Activated naive CD4-positive, alpha-beta T cell (primary cell): ENCODE measurements at places on chromosomes 11 and 22.

DNA sequence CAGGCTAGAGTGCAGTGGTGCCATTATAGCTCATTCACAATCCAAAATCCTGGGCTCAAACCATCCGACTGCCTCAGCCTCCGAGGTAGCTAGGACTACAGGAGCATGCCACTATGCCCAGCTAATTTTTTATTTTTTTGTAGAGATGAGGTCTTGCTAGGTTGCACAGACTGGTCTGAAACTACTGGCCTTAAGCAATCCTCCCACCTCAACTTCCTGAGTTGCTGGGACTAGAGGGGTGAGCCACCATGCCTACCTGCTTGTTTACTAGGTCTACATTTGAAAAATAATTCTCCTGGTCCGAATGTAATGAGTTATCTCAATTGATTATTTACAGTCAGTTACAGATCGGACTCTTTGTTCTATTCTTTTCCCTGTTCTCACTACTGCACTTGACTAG, 22.0 kb downstream of the TAF1D start:
- DNase-seq = no peak

DNA sequence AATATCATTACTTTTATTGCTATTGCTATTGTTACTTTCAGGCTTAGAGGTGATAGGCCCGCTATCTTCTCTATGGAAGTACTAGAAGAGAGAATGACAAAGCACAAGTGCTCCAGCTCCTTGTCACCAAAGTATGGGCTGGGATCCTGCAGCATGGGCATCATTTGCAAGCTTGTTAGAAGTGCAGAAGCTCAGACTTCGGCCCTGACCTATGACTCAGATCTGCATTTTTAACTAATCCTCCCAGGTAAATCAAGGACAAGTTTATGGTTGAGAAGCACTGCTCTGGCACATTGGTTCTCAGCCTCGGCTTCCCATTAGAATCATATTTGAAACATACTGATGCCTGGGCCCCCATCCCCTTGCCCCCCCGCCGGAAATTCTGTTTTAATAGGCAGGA, 8.6 kb upstream of the ENDOD1 start:
- DNase-seq = no peak

- no peak for DNase-seq
Measured at GRCh38 chr11:93622043-93622442, 39.4 kb upstream of the CEP295 start.

DNA sequence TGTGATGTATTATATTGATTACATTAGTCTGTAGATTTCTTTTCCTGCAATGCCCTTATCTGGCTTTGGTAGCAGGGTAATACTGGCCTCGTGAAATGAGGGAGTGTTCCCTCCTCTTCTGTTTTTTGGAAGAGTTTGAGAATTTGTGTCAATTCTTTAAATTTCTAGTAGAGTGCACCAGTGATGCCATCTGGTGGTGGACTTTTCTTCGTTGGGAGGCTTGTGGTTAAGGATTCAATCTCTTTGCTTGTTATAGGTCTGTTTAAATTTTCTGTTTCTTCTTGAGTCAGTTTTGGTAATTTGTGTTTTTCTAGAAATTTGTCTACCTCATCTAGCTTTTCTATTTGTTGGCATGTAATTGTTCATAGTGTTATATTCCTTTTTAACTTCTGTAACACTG, 18.9 kb downstream of the SHANK3 start:
- no peak for DNase-seq

DNA sequence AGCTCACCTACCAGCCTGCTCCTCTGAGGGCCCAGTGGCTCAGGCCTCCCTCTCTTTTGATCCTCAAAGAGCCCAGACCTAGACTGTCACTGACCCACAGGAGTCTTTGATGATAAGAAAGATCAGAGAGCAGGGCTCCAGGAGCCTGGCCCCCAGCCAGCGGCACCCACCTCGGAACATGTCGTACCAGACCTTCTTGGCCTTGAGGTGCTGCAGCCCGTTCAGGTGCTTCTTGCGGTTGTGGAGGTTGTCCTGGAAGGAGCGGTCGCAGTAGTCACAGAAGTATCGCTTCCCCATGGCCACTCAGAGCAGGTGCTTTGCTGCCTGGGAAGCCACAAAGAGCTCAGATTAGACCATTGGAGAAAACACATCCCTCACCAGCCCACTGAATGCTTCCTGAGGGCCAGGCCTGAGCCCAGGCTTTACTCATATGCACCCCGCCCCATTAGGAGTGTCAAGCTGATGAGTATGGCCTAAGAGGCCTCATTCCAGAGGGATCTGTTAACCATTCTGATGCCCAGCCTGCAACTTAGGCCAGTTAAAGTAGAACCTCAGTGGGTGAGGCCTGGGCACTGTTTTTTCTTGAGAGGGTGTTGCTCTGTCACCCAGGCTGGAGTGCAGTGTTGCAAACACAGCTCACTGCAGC, 18.4 kb downstream of the ZMAT5 start:
- no peak for DNase-seq
